ENCODE measurements at places on chromosomes 13 and 19. TPM values are rescaled to one million over a fixed set of nuclear protein-coding genes. Genes with fewer than 3 reads are reported as not detected.

Gene PTGER1
- 1.5 TPM for total RNA-seq

Gene CEACAM1
- not detected for total RNA-seq

Gene SLC10A2
- not detected for total RNA-seq

Gene LGALS7B
- total RNA-seq = not detected
